Stimulated activated CD4-positive, alpha-beta T cell treated with anti-CD3 and anti-CD28 coated beads, Interleukin-1b, Interleukin-23, amount 100 ng/mL, for 1 hour (primary cell): ENCODE measurements at places on chromosomes 7 and 10.

GRCh38 chr7:151759591-151760042 is 117.3 kb downstream of the PRKAG2 start:
- peak; percentile 37 for DNase-seq

DNA sequence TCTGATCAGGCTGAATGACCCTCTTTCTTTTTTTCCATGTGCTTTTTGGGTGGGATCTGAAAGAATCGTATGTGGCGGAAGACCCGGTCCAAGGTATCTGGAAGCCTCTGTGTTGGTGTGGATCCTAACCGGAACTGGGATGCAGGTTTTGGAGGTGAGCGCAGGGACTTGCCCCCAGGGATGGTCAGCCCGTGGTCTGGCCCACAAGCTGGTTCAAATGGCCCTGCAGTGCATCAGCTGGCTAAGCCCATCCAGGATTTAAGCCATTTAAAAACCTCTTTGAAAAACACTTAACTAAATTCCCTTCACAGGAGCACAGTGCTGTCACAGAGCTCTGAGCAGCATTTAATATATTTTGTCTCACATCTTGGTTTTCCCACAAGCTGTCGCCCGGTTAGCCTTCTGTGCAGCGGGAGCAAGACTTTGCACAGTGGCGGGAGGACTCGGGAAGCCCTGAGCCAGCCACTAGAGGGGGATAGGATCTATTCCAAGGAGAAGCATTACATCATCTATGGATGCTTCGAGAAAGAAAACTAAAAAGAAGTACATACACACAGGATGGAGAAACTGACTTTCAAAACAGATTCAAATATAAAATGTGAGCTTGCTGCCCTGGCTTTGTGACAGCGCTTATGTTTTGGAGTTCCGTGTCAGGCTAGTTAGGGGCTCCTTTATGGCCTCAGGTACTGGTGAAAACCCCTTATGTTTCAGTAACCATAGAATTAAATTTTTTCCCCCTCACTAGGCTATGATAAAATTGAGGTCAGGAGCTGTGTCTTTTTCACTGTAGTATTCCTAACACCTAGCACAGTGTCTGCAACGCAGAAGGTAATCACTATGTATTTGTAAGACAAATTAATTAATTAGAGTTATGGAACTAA is 11.3 kb downstream of the CPA2 start:
- DNase-seq: no peak

GRCh38 chr10:2300231-2300630 is 562.9 kb upstream of the ADARB2 start:
- no peak for DNase-seq

GRCh38 chr10:59655309-59655708 is 54.3 kb downstream of the SLC16A9 start:
- DNase-seq: no peak

GRCh38 chr7:88226886-88227516 is 7.2 kb upstream of the SRI start:
- no peak for DNase-seq

DNA sequence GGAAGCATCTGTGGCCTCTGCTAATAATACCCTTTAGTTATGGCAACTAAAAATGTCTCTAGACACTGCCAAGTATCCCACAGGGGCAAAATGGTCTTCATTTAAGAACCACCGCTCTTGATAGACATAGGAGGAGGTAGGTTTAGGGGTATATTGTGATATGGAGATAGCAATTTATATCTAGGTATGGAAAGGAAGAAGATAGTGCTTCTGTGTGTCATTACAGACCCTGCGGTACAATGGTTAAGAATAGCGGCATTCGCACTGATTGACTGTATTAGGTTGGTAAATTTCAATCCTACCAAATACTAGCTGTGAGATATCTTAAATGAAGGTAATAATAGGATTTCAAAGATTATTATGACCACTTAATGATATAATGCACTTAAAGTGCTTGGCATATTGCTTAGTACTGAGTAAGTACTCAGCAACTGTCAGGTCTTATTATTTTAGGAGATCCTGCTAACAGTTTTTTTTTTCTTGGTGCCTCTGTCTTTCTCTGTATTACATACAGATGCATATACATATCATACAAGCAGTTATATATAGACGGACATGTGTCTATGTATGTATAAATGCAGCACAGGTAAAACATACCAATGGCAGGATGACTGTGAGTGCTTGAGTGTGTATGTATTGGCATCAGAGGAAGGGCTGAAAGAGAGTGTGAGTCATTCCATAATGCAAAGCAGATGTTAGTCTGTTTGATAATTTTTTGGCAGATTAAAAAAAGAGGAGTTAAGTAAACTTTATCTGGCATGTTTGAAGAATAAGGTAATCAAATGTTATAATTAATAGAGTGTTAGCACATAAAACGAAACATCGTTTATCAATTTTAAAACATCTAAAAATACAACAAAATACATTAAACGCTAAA is 50.0 kb upstream of the ITGB8 start:
- DNase-seq: no peak

- DNase-seq: no peak
These were observed 13.6 kb downstream of the CAMK2B start for GRCh38 chr7:44311561-44312495.

DNA sequence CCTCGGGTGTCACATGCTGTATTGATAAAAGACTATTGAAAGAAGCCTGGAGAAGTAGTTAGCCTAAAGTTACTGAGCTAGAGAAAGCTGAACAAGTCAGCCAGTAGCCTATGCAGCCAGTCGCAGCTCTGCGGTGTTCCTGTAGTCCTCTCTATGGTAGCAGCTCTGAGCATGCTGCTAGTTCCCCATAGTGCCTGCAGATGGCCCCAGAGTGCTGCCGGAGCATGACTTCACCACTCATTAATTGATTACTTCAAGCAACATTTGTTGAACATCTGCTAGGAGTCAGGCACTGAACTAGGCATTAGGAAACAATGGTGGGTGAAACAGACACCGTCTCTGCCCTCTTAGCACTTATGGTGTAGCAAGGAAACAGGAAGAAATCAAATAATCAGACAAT is 422.7 kb downstream of the SORCS3 start:
- DNase-seq: no peak

DNA sequence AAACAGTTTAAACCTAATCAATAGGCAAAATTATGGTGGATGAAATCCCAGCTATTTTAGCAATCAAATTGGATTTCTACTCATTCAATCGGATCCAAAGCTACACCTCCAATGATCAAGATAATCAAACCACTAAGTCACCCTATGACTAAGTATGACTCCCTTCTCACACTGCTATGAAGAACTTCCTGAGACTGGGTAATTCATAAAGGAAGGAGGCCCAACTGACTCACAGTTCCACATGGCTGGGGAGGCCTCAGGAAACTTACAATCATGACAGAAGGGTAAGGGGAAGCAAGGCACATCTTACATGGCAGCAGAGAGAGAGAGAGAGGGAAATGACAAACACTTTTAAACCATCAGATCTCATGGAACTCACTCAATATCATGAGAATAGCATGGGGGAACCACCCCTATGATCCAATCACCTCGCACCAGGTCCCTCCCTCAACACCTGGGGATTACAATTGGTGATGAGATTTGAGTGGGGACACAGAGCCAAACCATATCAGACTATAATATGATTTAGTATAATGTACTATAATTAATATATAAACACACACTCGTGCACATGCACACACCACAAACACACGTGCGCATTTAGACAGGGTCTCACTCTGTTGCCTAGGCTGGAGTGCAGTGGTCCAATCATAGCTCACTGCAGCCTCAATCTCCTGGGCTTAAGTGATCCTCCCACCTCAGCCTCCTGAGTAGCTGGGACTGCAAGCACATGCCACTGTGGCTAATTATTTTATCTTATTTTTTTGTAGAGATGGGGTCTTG is 213.6 kb upstream of the FOXK1 start:
- no peak for DNase-seq

DNA sequence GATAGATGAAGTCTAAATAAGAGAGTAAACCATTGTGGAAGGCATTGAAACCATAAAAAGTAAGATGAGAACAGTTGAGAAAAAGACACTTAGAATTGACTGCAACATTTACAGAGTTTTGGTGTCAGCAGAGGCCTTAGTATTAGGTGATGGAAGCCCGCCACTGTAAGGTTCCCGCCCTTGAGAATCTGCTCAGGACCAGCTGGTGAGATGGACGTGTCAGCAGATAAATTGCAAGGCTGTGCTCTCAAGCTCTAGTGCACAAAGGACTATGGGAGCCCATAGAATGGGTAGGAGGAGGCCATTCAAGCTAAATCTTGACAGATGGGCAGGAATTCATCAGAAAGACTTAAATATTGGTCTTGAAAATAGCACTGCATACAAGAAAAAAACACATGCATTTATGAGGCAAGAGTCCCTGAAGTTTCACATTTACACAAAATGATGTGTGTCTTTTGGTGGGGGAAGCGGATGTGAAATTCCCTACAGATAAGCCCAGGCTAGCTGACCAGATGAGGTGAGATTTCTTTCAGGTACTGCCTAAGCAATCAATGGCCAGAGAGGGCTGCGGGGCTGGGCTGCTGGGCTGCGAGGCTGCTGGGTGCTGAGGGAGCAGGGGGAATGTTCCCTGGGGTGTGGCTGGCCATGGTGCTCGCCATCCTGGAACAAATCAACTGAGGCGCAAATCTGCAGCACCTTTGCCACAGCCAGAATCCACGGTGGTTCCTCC is 42.5 kb downstream of the SYPL1 start:
- no peak for DNase-seq
